Activated CD4-positive, alpha-beta T cell treated with anti-CD3 and anti-CD28 coated beads, Interleukin-2, amount 50 U/mL, for 24 hours (primary cell): ENCODE measurements at places on chromosomes 7 and 10.

DNA sequence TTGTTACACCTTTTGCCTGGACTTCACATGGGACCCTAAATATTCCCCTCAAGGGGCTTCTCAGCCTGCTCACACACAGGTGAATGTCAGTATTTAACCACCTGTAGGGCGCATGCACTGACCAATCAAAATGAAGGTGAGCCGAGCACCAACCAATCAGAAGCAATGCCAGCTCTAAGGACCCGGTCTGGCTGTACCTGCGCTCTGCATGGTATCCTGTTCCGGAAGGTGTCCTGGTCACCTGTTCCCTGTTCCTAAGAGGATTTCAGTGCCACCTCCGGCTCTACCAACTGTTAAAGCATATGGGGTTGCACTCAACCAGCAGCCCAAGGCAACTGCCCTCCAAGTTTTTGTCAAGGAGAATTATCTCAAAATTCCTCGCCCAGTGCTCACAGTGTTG, 18.4 kb upstream of the CALN1 start:
- no peak for DNase-seq

- no peak for DNase-seq
Measured at GRCh38 chr10:57689596-57690297, 577.9 kb downstream of the IPMK start.

GRCh38 chr7:1457949-1458682, 1.2 kb downstream of the MICALL2 start:
- DNase-seq: no peak

- DNase-seq: no peak
Measured at GRCh38 chr10:82266438-82266837, 391.4 kb downstream of the NRG3 start.

GRCh38 chr7:148835854-148836253, 48.2 kb downstream of the EZH2 start:
- no peak for DNase-seq

DNA sequence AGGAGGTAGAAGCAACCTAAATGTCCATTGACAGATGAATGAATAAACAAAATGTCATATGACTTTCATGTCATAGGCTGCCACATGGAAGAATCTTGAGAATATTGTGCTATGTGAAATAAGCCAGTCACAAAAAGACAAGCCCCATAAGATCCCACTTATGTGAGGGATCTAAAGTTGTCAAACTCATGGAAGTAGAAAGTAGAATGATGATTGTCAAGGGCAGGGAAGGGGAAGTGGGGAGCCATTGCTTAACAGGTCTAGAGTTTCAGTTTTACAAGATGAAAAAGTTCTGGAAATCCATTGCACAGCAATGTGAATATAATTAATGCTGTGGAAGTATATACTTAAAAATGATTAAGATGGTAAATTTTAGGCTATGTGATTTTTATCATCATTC, 229.3 kb upstream of the KMT2E start:
- DNase-seq: no peak

DNA sequence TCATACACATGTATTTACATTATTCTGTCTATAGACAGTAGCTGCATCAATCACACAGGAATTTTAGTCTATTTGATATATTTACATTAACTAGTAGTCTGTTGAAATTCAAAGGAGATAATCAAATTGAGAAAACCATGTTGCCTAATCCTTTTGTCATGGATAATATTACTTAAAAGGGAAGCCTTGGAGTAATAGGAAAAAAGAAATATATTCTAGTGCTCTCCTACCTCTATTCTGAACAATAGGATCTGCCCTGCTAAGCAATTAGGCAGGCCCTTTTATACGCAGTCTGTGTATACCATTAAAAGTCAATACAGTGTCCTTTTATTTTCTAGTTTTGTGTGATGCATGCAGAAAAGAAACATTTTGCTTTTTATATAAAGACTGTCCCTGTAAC, 24.5 kb downstream of the UMAD1 start:
- no peak for DNase-seq

DNA sequence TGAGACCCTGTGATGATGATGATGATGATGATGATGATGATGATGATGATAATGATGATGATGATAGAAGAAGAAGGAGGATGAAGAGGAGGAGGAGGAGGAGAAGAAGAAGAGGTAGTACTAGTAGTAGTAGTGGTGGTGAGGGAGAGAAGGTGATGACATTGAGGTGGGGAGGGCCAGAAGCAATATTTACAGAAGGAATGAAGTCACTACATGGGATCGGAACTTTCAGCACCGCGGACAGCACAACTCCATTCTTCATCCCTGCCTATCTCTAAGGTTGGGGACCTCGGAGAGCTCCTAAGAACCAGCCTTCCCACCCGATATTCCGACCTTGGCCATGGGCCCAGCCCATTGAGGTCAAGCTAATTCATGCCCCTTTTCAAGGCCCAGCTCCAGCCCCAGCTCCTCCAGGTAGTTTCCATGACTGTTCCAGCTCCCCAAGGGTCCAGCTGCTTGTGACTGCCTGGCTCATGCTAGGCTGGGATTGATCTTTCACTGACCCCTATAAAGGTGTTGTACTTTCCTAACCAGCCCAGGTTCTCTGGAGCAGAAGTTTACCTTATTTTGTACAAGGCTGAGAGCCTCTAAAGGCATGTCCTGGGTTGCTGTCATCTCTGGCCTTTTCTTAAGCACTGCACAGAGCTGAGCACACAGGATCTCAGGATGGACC, 10.3 kb downstream of the CRHR2 start:
- DNase-seq: no peak

DNA sequence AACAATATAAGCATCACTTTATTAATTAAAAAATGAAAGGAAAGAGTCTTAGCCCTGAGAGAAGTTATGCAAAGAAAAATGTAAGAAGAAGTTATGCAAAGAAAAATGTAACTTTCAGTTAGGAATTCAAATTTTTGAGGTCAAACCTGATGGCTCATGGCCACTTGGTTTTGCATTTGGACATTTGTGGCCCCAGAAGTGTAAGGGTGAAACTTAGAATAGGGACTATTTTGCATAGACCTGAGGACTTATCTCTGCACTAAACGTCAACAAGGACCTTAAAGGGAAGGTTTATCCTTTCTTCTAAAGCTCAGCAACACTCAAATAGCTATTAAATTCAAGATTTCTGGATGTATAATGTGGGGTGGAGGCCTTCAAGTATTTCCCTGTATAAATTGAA, 724.5 kb upstream of the POT1 start:
- DNase-seq: no peak

DNA sequence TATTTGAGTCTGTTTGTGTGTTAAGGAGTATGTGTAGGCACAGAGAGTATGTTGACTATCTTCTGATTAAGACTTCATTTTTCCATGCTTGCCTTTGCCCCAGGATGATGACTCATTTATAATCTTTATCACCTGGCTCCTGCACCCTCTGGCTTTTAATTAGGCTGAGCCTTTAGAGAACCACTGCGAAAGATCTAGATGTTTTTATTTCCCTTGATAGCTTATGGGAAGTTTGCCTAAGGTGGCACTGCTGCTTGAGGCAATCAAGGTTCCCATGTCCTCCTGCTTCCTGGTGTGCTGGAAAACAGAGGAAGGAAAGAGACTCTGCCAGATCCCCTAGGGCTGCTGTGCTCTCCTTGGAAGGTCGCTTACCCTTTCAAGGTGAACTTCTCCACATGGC, 114.6 kb downstream of the ARL4A start:
- no peak for DNase-seq

- no peak for DNase-seq
Measured at GRCh38 chr10:15482156-15482555, 111.1 kb upstream of the FAM171A1 start.

GRCh38 chr7:138980563-138981291, 462 bp downstream of the KIAA1549 start:
- DNase-seq: no peak

DNA sequence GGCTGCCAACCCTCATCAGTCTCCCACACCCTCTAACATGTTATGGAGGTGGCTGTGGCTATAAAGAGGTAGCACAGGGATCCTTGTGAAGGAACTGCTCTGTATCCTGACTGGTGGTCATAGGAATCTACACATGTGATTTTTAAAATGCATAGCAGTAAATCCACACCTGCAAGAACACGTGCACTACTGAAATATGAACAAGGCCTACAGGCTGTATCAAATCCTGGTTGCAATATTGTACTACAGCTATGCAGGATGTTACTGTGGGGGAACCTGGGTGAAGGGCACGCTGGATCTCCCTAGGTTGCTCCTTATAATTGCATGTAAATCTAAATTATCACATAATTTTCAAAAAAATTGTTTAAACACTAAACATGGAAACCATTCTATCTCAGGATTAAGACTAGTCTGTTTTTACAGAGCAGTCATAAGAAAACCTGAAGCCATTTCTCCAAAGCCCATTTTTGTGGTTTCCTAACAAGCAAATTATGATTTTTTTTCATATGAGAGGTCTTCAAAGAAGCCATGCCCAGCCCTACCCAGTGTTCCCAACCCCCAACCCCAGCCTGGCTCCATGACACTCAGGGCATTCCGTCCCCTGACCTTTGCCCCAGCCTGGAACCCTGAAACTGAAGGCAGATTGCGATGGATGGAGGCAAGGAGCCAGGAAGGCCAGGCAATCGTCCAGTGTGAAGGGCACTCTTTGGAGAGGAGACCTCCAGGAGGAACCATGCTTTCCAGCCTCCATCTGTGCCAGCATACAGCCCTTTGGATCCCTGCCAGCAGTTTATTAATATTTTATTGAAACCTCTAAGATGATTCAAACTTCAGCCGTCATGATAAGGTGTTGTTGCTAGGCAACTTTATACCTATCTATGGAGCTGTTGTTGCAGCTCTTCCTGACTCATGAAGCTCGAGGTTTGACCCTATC, 161.0 kb downstream of the GRID1 start:
- DNase-seq: no peak

- no peak for DNase-seq
Measured at GRCh38 chr7:66626331-66626934, 2.2 kb upstream of the KCTD7 start.

DNA sequence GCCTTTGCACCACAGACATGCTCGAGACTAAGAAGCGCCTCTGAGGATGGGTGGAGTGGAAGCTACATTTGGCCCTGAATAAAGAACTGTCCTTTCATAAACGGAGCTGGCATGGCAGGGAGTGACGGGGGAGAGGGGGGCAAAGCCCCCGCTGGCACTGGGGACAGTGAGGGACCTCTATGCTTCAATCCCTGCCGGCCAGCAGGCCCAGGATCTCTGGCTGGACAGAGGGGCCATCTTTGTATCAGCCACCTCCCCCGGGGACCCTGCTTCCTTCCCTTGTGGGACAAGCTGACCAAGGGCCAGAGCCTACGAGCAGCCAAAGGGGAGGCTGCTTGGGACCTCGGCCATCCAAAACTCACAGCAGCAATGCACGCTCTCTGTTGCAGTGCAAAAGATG, 28.2 kb upstream of the ECHDC3 start:
- DNase-seq: no peak

DNA sequence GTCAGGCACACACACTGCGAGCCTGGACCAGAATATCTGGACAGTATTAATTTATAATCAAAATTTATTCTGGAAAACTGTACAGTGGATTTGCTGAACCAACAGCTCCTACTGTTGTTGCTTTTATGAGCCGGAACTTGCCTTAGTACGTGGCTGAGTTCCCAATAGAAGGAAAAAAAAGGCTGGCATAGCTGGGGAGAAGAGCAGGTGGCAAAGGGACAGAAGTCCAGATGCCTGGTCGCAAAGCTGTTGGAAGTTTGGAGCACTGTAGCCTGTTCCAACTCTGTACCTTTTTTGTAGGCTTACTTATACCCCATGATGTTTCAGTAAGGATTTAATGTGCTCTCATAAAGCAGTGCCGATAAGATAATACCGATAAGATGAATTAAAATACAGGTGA, 333.8 kb downstream of the ABCA13 start:
- no peak for DNase-seq

- no peak for DNase-seq
Measured at GRCh38 chr7:1669954-1670893, at the start of gene ELFN1. ELFN1 (plus strand) TSS chr7:1670277; CDS start chr7:1744597, 74,320 bp downstream.

DNA sequence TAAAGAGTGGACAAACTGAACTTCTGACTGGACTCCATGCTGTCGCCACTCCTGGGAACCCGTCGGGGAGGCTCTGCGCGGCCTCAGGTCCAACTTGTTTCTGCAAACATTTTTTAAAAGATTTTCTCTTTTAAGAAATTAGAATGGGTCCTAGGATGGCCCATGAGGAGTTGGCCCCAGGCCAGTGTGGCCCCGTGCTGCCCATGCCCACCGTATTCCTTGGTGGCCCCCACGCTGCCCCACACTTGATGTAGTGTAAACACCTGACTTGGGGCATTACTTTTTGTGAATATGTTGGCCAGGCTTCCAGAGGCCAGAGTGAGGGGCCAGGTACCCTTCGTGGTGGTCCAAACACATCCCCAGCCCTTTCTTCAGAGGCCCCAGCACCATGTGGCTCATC, 19.3 kb downstream of the ZNF316 start:
- DNase-seq: no peak

- no peak for DNase-seq
Measured at GRCh38 chr10:26914898-26915297, 54.1 kb upstream of the ABI1 start.

DNA sequence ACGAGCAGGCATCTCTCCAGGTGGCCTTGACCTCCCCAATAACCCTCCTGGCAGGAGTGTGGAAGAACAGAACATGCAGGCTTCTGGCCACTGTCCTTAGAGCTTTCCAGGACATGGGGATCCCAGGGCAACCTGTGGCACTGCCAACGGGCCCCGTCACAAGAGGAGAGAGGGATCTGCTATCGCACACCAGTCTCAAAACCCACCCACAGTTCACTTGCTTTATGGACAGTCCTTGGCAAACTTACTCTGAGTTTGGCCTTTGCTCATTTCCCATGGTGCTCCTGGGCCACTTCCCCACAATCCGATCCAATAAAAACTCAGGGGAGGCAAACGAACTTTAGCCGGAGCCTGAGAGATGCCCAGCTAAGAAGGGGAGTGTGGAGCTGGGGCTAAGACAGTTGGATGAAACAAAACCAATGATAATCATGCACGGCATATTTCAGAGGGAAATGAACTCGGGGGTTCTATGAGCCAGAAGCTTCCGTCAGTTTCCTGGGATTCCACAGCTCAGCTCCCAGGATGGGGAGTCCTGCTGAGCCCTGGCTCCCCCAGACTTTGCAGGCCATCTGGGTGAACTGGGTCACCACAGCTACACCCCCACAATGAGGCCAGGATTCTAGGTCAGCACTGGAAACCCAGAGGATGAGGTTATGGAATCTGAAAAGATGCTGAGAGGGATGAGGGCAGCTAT, 158.4 kb downstream of the NEURL1 start:
- no peak for DNase-seq

DNA sequence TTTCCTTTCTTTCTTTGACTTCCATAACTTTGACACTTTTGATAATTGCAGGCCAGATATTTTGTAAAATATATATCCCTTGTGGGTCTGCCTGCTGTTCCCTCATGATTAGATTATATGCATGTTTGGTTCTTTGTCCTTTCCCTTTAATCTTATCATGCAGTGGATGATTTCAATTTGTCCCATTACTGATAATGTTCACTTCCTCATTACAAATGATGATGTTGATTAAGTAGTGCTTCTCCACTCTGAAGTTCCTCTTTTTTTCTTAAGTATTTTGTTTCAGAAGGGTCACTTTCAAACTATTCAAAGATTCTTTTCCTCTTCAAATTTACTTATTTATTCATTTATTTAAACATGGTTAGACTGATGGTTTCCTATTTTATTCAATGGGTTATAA, 898.1 kb downstream of the XPNPEP1 start:
- DNase-seq: no peak
